ENCODE measurements at places on chromosomes 12 and 14.

DNA sequence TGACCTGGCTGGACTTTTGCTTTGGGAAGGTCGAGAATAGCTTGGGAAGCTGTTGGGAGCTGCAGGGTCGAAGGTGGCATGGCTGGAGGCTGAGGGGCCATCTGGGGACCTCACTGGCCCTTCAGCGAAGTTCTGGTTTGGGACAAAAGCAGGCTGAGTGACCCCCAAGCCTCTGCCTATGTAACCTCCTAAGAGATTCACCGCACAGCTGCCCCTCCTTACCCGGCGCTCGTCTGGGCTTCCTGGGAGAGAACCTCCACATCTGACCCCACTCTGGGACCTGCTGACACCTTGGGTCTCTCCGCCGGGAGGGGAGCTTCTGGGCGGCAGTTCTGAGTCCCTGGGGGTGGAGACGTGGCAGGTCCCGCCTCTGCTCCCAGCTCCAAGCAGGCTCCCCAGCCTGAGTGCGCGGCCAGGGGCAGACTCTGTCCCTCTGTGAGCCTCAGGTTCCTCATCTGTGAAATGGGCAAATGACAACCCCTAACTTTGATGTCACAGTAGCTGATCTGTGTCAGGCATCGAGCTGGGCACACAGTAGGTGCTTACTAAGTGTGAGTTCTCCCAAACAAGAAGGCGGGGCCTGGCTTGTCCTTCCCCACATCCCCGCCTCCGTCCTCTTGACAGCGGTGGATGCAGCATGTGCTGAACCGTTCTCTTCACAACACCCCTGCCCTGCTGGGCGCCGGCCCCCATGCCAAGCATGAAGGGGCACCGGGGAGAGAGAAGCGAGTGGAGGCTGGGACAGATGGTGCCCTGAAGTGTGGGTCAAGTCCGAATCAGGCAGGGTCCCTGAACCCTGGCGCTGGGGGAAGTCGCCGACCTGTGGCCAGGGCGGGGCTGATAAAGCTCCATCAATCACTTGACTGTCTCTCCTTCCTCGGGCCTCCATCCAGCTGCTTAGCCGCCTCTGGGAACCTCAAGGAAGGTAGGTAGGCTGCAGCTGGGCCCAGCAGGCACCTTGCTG, 3.8 kb downstream of the EXOC3L4 start:
- no peak for DNase-seq

DNA sequence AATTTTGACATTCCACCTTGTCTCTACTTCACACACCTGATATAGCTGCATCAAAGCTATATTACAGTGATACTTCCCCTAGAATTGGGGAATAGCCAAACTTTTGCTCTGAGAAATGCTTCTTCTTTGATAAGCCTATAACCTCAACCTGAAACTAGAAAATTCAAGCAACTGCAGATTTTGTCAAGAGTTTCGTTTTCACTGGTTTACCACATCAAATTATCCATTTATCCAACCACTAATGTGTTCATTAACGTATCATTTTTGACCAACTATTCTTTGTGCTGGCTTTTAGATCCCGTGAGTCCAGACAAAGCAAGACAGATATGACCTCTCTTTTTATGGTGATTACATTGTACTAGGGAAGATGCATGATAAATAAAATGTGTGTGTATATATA, 13.5 kb upstream of the TAS2R46 start:
- DNase-seq = no peak

DNA sequence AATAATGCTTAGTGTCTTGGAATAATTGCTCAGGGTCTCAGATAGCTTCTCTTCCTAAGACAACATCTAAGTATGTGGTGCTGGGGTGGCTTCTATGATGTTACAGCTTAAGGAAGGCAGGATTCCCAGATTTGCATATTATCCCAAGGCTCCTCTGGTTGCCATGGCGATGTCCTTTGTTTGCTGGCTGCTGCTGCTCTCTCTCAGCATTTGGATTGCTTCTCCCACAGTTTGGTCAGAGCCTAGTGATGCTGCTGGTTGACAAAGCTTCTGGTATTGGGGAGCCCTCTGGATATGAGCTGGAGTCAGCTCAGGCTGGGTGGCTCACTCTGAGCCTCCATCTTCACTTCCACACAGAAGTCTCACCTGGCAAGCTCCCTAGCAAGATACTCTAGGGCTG, 56.4 kb upstream of the FBXO33 start:
- DNase-seq = peak; percentile 12

DNA sequence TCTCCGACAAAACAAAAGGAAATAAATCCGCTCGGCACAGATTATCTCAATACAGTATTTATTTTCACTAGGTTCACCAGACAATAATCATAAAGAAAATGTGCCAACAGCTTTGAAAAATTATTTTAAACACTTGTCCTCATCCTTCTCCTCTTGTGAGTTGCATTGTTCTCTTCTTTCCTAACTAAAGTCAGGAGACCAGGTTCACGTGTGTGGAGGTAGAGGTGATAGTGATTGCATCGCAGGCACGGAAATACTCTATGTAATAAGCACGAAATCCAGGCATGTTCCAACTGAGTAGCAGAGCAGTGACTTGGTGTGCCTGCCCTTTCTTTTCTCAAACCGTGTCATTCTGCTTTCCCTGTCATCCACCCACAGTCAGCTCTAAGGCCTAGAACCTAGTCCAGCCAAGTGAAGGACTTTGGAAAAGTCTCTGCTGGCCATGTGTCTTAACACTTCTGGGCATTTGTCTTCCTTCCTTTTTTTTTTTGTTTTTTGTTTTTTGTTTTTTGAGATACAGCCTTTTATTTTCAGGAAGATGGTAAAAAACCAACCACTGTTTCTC, 939 bp upstream of the SEL1L start:
- DNase-seq = no peak

- no peak for DNase-seq
Measured at GRCh38 chr12:88579161-88579517, 1.1 kb downstream of the KITLG start.

DNA sequence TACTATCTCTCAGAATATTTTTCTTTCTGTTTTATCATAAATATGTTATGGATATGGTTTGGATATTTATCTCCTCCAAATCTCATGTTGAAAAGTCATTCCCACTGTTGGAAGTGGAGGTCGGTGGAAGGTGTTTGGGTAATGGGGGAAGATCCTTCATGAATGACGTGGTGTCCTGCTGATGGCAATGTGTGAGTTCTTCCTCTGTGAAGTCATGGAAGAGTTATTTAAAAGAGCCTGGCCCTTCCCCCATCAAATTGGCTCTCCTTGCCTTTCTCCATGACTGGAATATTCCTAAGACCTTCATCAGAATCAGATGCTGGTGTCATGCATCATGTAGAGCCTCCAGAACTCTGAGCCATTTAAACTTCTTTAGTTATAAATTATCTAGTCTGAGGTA, 1291.6 kb downstream of the FSCB start:
- DNase-seq = no peak

DNA sequence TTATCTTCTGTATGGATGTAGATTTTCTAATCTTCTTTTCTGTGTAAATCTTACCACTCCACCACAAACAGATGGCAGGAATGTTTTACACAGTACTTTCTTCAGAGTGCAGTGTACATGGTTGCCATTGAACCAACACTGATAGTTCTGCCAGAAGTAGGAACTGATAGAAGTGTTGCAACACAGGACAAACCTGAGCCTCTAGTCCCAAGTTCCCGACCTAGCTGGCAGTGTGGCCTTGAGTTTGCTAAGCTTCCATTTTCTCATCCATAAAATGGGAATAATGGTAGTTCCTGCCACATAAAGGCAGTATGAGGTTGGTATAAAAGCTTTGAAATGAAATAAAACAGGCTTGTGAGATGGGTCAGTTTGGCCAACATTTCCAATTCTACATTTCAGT, 50.8 kb upstream of the SAV1 start:
- DNase-seq = no peak

DNA sequence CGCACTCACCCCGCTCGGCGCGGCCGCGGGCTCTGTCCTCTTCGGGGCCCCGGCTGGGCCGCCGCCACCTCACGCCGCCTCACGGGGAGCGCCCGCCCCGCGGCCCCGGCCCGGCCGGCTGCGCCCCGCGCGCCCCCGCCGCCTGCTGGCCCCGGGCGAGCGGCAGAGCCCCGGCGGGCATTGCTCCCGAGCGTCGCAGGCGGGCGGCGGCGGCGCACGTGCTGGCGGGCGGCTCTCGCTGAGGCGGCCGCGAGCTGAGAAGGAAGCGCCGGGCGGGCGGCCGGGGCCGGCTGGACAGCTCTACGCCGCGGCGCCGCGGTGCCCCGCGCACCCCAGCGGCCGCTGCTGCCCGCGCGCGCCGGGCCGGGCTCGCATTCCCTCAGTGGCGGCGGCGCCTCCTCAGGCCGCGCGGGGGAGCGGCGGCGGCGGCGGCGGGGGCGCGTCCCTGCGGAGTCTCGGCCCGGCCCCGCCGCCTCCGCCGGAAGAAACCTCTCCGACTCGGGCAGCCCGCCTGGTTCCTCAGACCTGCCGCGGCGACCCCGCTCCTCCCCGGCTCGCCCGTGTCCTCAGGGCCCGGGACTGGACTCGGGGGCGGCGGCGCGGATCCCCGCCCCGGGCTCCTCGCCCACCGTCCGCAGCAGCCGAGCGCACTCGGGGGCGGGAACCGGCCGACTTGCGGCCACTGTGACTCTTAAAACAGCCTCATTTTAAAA, at the start of gene PITPNM2:
Gene PITPNM2, minus strand, starts transcription at position 347 of the 713 bp plus-strand sequence. CDS start 116,500 bp downstream, outside the sequence.
- peak; percentile 58 for DNase-seq

- no peak for DNase-seq
Measured at GRCh38 chr14:90608929-90609341, 207.3 kb downstream of the TTC7B start.
